WTC11 (cell line): ENCODE measurements at places on chromosomes 4 and X.

DNA sequence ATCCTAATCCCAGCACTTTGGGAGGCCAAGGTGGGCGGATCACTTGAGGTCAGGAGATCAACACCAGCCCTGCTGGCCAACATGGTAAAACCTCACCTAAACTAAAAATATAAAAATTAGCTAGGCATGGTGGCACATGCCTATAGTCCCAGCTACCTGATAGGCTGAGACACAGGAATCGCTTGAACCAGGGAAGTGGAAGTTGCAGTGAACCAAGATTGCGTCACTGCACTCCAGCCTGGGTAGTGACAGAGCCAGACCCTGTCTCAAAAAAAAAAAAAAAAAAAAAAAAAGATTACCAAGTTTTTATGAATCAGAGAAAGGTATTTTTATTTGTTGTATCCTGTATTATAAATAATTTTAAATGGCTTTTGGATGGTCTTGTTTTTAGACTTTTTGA is 15.1 kb downstream of the TRAPPC11 start:
- DNase-seq = no peak

- peak; percentile 72 for DNase-seq
These were observed 15.8 kb downstream of the HMX1 start for GRCh38 chr4:8855818-8856245.

DNA sequence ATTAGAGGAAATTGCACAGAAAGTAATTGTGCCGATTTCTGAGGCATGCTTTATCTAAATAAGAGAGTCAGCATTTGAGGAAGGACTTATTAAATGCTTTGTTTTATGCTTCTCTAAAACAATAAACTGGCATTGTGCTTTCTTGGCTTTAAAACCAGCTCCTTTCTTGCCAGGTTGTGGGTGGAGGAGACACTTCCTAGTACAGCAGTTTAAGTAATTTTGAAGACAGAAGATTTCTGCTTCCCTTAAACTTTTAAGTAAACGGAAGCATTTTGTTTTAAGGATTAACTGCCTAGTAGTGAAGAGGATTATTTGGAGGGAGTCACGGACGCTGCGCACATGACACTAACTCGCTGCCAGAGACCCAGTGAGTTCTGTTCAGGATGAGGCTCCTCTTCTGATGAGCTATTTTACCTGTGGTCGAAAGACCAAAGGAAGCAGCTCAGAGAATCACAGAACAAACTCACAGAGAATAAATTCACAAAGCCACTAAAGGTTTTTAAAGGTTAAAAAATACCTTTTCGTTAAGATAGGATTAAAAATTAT is 169.5 kb downstream of the TLL1 start:
- DNase-seq = no peak

GRCh38 chr4:100674976-100675375 is 157.2 kb upstream of the EMCN start:
- DNase-seq = no peak

- no peak for DNase-seq
These were observed 6.3 kb downstream of the SLC25A4 start for GRCh38 chr4:185149392-185149791.

- peak; percentile 88 for DNase-seq
These were observed 46.1 kb upstream of the CTSO start for GRCh38 chr4:155999725-156000124.
